ENCODE measurements at places on chromosomes 4 and X.

GRCh38 chr4:152940461-152940860 lies 4.3 kb downstream of the FHDC1 start:
- DNase-seq: no peak

DNA sequence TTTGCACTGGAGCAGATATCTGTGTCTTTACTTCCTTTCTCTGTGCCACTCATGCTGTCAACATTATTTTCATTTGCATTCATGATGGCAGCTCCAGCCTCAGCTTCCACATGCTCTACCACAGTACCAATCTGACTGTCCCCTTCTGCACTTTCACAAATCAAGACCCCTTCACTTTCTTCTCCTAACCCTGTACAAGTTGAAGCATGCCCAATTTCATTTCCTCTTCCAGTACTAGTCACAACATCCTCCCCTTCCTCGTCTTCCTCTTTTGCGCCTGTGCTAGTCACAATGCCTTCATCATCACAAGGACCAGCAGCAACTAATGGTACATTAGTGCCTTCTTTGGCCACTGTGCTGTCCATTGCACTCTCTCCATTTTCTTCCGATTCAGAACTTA lies 26.5 kb downstream of the BOD1L1 start:
- DNase-seq: no peak

DNA sequence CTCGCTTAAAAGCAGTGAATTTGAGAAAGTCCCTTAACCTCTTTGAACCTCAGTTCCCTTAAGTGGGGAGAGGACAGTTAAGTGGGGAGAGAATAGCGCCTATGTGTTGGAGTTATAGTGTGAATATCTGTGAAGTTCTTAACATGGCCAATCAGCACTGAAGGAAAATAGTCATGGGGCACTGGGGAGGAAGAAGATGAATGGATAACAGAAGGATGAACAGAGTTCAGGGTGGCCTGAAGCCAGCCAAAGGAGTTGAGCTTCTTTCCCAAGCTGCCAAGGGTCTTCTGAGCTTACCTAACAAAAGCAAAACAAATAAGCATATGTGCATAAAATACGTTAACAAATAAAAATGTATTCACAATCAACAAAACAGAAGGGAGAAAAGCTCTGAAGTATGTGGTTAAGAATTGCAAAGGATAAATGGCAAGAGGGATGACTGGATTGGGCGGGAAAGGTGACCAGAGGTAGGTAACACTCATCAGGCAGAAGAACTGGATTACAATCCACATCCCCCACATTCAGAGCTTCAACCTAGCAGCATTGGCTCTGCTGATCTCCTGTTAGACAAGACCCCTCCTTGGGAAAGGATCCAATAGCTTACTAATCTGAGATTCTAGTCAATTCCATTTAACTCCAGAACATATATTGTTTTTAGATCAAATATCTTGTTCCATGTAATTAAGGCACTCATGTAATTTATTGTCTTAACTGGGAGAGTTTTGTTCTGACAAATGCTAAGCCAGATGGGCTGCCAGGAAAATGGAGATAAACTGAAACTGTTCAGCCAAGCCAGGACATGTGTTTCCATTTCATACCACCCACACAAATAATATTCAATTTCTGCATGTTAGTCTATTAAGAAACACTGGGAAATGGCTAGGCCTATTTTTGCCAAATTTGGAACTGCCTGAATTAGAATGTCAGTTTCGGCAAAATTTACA lies 221.2 kb downstream of the LDB2 start:
- no peak for DNase-seq

GRCh38 chr4:37665333-37666320 lies 20.5 kb downstream of the RELL1 start:
- no peak for DNase-seq

- no peak for DNase-seq
These were observed 47.9 kb downstream of the COX18 start for GRCh38 chr4:73021634-73022033.

GRCh38 chr4:15455290-15455689 lies 14.4 kb upstream of the CC2D2A start:
- no peak for DNase-seq

- no peak for DNase-seq
These were observed 2.8 kb downstream of the TMEM271 start for GRCh38 chr4:573122-573892.

GRCh38 chrX:135556055-135556454 lies 35.6 kb downstream of the INTS6L start:
- no peak for DNase-seq

GRCh38 chrX:45137531-45137930 lies 63.1 kb downstream of the DIPK2B start:
- DNase-seq: no peak

GRCh38 chr4:25993395-25994185 lies 79.6 kb downstream of the SMIM20 start:
- peak; percentile 30 for DNase-seq

GRCh38 chr4:163148466-163149336 lies 18.0 kb downstream of the NAF1 start:
- DNase-seq: no peak

DNA sequence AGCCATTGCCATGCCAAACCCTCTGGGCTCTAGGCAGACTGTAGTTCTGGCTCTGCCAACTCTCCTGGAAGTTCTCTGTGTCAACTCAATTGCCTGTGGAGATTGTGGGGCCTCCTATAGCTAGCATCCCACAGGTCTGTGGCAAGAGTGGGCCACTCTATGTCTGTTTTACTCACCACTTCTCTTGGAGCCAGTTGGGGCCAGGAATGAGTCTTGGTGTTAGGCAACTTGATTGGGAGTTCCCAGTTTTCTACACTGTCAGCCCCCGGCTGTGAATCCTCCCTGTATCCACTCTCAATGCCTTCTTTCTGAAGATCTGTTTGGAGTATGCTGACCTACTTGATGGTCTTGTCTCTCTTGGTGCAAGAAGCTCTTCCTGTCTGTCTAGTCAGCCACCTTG lies 48.2 kb upstream of the EPGN start:
- DNase-seq: no peak

DNA sequence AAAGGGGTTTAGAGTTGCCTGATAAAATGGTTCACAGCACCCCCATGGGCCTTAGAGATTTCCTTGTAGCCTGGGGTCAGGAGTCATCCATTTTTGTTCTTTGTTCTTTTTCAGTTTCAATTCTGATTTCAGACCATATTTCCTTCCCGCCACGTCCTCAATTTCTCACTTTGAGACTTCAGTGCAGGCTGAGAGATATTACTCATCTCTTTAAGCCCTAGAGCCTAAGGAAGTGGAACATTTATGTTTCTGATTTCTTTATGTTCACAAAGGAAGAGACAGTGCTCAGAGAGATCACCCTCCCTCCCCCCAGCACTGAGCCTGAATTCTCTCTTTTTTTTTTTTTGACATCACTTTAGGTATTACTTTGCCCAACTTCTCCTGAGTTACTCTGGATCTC lies 56.3 kb downstream of the MSN start:
- DNase-seq: peak; percentile 22

GRCh38 chr4:168981460-168981859 lies 28.6 kb downstream of the CBR4 start:
- DNase-seq: no peak

DNA sequence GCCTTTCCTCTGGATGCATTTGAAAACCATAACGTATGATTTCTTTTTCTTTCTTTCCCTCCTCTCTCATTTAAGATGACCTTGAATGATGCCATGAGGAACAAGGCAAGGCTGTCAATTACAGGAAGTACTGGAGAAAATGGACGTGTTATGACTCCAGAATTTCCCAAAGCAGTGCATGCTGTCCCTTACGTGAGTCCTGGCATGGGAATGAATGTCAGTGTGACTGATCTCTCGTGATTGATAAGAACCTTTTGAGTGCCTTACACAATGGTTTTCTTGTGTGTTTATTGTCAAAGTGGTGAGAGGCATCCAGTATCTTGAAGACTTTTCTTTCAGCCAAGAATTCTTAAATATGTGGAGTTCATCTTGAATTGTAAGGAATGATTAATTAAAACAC lies 142.8 kb downstream of the GRIA2 start:
- DNase-seq: no peak

- no peak for DNase-seq
These were observed 4.6 kb upstream of the RAB9A start for GRCh38 chrX:13684361-13684760.

DNA sequence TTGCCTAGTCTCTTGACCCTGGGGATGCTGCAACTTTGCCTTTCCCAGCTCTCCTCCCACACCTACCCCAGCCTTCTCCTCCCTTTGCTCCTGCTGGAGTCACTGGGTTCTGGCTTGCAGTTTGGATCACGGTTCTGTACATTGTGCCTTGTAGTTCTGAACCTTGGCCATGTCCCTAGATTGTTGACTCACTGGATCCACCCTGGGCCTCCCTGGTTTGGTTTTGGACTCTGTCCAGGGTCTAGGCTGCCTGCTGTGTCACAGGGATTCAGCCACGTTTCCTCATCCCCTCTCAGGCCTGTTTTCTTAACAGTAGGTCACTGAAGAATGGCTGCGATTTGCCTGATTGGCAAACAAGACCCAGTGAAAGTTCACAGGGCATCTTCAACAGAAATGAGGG lies 11.5 kb upstream of the GABRE start:
- no peak for DNase-seq

GRCh38 chr4:139884438-139884837 lies 218.8 kb downstream of the MGST2 start:
- DNase-seq: no peak

DNA sequence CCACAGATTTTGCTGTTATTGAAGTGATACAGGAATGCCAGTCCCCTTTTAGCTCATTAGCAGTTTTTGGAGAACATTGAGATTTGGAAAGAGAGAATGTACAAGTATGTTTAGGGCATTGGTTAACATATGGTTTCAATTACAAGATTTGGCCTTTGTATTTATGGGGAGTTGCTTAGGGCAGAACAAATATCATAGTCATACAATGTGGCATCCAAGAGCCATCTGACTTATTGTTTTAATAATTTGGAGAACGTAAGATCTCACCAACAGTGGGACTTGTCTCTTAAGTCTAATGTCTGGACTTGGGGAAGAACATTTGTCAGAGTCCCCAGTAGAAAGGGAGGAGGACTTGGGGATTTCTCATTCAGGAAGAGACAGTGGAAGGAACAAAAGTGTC lies 166.1 kb downstream of the STK32B start:
- DNase-seq: no peak

Data from GM12892 (cell line).